Stimulated activated CD4-positive, alpha-beta T cell treated with anti-CD3 and anti-CD28 coated beads, Interleukin-4, amount 100 ng/mL, for 24 hours (primary cell): ENCODE measurements at places on chromosomes 4 and X.
A peak's percentile ranks its signal among the peaks of the same experiment; 100 is the strongest.

DNA sequence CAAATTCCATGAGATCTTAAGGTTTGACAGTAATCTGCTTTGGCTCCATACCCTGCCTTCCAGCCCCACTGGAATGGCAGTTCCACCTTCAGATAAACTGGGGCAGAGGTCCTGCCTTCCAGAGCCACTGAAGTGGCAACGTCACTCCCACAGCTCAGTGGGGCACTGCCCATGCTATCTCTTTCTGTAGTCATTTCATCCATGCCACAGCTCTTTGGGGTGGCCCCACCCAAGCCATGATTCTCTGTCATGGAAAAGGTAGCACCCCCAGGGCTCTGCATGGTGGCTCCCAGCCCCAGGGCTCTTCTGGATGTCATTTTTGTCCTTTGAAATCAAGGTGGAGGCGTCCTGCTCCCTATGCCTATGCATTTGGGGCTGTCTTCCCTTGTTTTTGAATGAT, 596.5 kb downstream of the SPOCK3 start:
- no peak for DNase-seq

DNA sequence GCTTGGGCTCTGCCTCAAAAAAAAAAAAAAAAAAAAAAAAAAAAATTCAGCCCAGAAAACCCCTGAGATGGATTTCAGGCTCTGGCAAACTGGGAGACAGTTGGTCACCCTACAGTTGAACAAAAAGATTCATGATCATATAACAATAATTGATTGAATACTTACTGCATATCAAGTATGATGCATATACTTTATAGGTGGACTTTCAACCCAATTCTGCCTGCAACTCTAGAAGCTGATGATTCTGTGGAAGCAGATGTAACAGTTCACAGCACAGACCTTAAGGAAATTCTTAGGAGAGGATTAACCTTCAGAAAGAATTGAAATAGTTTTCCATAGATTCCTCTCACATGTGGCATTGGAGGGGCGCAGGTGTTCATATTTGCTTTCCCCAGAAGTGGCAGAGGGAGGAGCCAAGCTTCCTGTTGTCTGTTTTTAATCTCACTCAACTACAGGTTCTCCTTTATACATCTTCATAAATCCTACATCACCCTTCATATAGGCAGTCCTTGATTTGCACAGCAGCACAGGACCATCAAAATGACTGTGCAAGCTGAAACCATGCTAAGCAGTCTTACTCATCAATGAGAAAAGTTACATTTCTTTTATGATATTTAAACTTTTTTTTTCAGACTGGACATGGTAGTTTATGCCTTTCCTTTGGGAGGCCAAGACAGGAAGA, 149.4 kb upstream of the KLF3 start:
- DNase-seq, result no peak

DNA sequence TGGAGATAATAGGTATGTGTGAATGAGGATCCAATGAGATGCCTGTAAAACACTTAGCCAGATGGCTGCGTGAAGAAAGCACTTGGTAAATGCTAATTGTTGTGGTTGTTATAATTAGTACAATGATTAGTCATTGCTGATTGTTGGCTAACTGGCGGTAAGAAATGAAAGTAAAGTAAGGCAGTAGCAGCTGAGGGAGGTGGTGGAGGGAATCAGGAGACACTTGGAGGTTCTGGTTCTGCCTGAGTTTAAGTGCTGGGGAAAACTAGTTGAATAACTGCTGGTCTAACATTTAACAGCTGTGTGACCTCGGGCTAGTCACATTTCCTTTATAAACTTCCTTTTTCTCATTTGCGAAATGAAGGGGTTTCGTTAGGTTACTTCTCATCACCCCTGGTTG, 30.9 kb downstream of the CD38 start:
- no peak for DNase-seq

DNA sequence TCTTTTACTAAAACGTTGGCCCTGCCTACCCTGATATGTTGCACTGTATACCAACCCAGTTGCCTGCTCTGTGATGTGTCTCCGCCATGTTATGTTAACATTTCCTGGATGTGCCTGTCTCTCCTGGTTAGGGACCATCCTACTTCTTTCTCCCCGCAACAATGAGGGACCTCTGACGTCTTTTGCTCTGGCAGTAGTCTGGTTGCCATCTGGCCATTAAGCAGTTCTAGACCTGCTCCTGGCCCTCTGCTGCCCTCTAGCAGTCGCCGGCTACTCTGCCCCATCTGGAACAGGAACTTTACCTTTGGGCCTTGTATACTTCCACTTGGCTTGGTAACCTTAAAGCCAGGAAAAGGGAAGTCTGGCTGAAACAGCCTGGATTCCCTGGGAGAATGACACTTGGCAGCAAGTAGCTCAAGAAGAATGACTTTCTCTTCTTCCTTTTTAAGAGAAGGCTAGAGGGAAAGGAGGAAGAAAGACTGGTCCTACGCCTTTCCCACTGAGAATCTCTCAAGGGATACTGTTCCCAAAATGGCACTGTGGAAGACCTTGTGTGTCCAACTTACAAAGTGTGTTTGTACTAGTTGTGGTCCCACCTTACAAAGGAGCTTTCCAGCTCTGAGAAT, 63.5 kb downstream of the GPC3 start:
- DNase-seq, result peak; percentile 10

DNA sequence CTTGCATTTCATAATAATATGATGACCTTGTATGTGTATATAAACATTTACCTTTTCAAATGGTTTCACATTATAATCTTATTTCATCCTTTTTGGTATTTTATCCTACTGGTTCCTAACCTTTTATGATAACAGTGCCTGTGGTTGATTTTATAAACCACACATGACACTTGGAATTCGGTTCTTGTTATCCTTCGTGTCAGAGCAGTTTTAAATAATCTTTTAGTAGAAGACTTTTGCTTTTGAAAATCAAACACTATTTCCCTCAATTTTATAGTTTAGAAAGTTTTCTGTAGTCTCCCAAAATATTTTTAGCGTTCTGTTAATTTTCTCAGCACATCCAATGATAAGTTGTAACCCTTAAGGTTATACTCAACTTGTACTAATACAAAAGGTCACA, 676.8 kb downstream of the RAPGEF2 start:
- no peak for DNase-seq

- DNase-seq, result peak; percentile 56
These were observed at the start of gene ZFX for GRCh38 chrX:24149351-24150050. ZFX (plus strand) TSS chrX:24149729; CDS start chrX:24172743, 23,014 bp downstream.

DNA sequence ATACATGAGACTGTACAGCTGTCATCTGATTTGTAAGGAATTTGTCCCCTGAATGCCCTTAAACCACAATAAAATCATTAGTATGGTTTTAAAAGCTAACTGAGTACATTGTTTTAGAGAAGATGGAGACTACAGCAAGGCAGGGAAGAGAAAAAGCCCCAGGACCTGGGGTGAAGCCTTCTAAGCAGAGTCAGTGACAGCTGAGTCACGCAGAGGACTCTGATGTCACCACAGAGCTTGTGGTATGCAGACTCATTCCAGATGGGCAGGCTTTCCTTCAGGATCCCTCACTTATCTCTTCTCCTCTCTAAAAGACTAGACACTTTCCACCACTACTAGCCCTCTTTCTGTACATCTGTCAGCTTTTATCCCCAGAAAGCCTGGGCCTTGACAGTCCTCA, 97.1 kb upstream of the ATOH1 start:
- no peak for DNase-seq
